Inflammatory macrophage treated with lipopolysaccharide for 4 hours (primary cell): ENCODE measurements at places on chromosomes 6 and 20.

GRCh38 chr20:62760471-62760855, 35.8 kb upstream of the MRGBP start:
- DNase-seq: no peak

- no peak for DNase-seq
Measured at GRCh38 chr6:55794136-55794812, 81.1 kb downstream of the BMP5 start.

DNA sequence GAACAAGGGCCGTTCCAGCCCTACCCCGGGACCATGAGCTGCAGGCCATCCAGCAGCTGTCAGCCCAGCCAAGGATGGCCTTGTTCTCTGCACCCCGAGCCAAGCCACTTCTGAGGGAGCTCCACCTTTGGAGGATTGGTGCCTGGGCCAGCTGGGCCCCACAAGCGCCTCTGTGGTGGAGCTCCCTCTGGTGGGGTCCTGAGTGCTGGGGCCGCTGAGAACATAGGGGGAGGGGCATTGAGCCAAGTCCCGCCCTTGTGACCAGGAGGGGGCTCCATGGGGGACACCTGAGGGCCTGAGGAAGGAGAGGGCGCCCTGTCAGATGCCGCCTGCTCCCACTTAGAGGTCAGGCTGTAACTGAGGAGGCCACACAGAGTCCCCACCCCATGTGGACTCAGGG, 43.2 kb downstream of the YTHDF1 start:
- no peak for DNase-seq

DNA sequence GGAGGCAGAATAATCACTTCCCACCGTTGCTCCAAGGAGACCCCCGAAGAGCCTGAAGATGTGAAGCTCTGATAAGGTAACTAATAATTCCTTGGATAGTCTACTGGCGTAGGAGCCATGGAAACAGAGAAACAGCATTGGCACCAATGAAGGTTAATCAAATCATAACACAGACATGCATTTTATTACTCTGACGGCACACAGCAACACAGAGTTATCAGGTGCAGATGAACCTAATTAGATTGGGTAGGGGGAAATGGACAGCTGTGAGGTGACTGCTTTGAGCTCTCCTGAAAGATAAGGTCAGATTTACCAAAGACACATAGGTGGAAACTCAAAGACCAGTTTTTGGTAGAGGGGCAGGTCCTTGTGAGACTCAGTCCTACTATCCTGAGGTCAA, 544.0 kb upstream of the AGPAT4 start:
- no peak for DNase-seq

- DNase-seq: no peak
Measured at GRCh38 chr6:142786476-142786875, 158.5 kb downstream of the HIVEP2 start.
